ENCODE measurements at places on chromosomes 2 and 18.

- DNase-seq = no peak
Observed at GRCh38 chr2:182207049-182207746, 219.6 kb downstream of the PDE1A start.

GRCh38 chr18:79733135-79733701, 53.6 kb downstream of the CTDP1 start:
- no peak for DNase-seq

GRCh38 chr2:7738596-7738995, 821.4 kb downstream of the RNF144A start:
- DNase-seq = no peak

GRCh38 chr2:85255813-85256594, 71.8 kb downstream of the TGOLN2 start:
- no peak for DNase-seq

- DNase-seq = no peak
Observed at GRCh38 chr2:126664639-126665038, 8.7 kb downstream of the GYPC start.

DNA sequence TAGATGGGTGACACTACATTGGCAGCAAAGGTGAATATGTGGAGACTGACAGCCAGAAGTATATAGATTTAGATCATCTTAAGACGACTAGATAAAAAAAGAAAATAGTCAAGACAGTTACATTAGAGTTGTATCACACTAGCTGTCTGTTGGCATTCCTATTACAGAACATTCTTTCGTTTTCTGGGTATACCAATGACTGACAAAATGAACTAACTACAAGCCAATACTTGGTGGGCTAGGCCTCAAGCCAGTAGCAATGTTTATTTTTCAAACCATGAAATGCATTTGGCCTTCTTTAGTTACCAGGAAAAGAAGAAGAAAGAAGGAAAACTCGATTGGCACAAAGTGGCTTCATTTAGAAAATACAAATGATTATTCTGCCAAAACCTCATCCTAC, 944.9 kb upstream of the ZEB2 start:
- no peak for DNase-seq

GRCh38 chr2:127614246-127614645, 31.7 kb upstream of the GPR17 start:
- no peak for DNase-seq

- no peak for DNase-seq
Observed at GRCh38 chr18:61554117-61554776, 221.0 kb downstream of the CDH20 start.

GRCh38 chr2:196165016-196165415, 6.4 kb downstream of the STK17B start:
- no peak for DNase-seq

GRCh38 chr2:54572636-54573536, 116.8 kb downstream of the SPTBN1 start:
- no peak for DNase-seq

DNA sequence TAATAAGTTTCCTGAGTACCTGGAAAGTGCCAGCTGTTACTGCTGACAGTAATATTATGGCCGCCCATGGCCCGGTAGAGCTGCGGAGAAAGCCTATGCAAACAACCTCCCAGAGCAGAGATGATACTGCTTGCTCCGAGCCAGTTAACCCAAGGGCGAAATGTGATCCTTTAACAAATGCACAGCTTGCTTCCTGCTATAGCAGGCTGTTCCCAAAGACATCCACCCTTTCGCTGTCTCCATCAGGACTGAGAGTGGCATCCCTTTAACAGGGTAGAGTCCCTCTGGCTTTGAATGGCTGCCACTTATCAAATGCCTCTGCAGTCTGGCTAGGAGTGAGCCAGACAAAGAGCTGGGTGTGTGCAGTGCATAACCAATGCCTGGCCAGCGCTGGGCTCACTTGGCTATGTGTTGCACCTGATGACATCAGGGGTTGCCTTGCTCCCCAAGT, 69.7 kb upstream of the DAPL1 start:
- no peak for DNase-seq

DNA sequence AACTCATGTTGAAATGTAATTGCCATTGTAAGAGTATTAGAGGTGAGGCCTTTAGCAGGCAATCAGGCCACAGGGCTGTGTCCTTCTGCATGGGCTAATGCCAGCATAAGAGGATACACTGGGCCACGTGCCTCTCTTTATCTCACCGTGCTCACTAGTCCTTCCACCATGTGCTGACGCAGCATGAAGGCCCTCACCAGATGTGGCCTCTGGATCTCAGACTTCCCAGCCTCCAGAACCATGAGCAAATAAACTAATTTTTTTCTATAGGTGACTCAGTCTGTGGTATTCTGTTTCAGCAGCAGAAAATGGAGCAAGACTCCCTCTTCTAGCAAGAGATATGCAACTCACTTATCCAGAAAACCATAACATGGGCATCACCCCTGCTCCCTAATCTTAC, 149.7 kb upstream of the ZNF236 start:
- no peak for DNase-seq

DNA sequence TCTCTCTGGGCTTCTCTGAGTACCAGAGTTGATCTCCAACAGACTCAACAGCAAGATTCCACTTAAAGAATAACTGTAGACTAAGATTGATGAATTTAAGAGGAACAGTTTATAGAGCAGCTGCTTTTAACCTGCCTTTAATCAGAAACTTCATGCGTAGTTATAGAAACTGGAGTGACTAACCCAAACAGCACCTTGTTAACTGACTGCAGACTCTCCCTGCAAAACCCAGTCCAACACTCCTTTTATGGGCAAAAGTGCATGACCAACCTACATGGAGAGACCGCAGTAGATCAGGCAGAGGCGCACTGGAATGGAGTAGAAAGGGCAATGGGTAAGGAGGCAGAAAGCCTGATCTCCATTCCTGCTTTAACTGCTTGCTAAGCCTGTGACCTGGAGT, 110.6 kb downstream of the NRP2 start:
- DNase-seq = no peak

- no peak for DNase-seq
Observed at GRCh38 chr18:76819411-76820136, 2.8 kb upstream of the ZNF236 start.

DNA sequence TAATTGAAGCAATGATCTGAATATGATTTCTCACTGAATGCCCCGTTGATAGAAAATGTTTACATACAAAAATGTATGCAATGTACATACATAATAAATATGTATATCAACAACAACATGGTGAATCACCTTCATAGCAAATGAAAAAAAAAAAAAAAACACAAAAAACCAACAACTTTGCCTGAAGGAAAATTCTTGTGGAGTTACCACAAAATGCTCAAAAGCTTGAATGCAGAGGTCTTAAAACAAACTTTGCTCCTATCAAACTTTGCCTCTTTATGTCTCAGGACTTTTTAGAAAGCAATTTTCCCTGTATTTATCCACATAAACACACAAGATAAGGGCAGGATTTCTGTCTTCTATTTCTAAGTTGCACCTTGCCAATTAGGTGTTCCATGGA, 92.9 kb upstream of the SIX2 start:
- DNase-seq = no peak

DNA sequence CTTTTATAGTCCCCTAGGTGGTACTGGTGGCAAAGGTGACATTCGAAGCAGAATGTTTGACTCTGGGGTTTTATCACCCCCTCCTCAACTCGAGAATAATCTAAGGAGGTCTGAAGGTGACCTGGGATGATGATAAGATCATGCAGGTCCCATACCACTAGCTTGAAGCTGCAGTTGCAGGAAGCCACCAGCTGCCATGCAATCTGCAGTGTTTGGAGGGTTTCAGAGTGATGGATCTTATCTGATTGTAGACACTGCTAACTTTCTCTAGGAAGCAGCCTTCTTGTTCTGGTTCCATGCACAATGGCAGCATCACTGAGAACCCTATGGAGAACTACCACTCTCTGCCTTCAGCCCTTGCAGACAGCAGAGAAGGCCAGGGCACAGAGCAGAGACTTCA, 59.4 kb upstream of the LRPPRC start:
- DNase-seq = no peak

DNA sequence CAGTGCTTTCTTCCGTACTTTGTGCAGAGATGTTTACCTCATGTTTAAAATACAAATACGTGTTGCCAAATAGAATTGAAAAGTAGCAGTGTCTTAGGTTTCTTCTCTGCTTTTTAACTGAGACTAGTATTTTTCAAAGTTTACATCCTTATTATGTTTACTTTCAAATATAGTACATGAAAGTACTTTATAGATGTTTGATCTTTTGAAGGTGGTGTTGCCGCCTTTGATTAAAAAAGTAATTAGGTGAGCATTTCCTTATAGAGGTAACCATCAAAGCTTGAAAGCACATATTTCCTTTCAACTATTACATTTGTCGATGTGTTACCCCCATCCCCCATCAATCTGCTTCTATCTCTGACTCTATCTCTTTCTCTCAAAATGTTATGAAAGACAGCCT, 87.0 kb downstream of the CERS6 start:
- DNase-seq = no peak

- DNase-seq = no peak
Observed at GRCh38 chr2:236337465-236338325, 73.5 kb upstream of the ASB18 start.

DNA sequence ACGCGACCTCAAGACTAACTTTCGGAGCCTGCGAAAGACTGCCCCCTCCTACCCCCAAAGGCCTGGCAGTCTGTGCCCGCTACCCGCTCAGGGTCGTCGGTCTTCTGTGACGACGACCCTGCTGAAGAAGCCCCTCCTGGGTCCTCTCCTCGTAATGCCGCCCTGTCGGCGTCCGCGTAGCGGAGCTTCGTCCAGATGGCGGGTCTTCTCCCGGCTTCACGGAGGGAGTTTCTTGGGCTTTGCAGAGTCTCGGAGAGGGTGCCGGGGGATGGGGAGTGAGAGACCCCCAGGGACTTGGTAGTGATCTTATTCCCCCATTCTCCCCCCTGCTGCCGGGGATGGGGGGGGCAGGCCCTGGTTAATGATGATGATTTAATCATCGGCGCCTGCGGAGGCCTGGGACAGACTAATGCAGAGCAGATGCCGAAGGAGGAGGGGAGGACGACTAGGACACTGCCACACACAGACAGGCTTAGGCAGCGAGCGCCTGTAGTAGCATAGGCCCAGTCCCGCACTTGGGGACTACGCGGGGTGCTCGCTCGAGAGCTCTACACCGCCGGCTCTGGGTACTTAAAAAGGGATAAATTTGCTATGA, 528 bp upstream of the PCGF1 start:
- no peak for DNase-seq

DNA sequence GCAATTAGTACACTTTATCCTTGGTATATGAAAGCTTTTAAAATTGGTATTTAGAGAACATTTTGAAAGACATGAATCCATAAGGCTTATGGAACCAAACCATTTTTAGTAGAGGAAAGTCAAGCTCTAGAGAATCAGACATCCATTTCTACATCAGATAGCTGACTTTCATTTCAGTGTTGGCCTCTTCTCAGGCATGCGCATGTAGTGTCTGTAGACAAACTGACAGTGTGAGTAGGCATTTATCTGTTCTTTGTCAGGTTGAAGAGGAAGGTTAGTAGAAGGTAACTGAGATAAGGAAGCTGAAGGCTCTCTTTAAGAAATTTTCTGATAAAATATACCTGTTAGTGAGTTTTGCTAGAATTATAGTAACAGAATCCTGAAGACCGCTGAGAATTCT, 221.9 kb upstream of the SIX3 start:
- no peak for DNase-seq

GRCh38 chr2:235063471-235063961, 111.7 kb downstream of the SH3BP4 start:
- DNase-seq = no peak

GRCh38 chr2:14944562-14945346, 312.2 kb downstream of the LRATD1 start:
- DNase-seq = no peak

DNA sequence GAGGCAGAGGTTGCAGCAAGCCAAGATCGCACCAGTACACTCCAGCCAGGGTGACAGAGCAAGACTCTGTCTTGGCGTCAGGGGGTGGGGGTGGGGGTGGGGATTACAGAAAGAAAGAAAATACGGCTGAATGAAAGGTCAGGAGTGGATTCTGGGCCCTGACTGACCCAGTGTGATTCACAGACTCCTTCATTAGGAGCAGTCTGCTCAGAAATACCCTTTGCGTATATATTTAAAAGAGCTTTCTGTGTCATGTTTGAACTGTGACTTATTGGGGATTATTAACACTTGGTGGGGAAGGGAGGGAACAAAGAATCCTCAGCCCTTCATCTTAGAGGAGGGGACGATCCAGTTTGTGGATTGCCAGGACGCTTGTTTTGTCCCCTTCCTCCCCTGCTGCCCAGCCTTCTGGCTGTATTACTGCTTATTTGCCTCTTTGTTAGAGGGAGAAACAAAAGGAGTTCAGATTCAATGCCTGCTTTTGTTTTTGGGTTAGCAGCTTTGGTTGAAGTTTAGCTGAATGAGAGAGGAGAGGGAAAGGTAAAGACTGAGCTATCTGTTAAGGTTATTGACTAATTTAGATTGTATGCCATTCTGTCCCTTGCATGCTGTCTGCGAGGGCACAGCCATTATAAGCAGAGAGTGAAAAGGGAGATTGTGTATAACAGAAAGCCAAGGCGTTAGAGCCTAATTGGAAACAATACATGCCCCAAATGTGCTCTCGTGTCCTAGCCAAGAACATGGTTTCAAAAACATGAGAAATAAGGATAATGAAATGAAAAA, 118.3 kb downstream of the FMNL2 start:
- no peak for DNase-seq

DNA sequence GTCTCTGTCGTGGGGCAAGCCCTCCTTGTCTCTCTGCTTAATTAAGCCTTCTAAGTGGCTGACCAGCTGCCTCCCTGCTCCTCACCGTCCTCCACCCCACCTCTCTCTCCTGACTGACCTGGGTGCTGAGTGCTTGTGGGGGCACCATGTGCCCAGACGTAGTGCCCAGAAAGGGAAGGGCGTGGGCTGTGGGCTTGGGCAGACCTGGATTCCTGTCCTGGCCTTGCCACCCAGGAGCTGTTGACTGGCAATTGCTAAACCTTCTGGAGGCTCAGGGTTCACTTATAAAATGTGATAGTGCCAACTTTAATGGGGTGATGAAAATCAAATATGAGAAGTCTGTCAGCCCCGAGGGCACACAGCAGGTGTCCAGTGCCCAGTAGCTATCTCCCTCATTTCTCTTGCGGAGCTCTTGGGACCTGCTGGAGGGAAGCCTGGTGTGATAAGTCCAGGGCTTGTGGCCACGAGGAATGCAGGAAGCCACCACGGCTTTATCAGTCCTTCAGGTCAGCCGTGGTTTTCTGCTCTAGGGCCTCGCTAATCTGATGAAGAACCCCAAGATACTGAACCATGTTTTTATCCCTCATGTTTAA, 22.0 kb upstream of the INHBB start:
- no peak for DNase-seq

DNA sequence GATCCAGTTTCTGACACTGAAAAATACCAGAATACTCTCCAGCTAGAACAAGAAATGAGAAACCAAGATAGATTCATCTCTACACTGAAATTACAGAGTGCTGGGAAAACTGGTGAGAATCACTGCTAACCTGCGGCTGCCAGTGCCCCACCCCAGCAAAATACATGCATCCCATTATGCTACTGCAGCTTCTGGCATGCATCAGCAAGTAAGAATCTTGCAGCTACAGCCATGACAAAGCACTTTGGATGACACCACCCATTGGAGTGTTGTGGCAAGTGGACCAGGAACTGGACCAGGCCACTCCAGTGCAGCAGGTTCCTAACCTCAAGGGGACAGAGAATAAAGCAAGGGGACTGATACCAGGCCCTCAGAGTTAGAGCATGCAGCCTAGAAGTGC, 378.8 kb upstream of the ETAA1 start:
- DNase-seq = no peak

All from stimulated activated CD4-positive, alpha-beta T cell treated with anti-CD3 and anti-CD28 coated beads, Interleukin-15, amount 100 ng/mL, for 1 hour (primary cell).